ENCODE measurements at places on chromosomes 5 and 9.

DNA sequence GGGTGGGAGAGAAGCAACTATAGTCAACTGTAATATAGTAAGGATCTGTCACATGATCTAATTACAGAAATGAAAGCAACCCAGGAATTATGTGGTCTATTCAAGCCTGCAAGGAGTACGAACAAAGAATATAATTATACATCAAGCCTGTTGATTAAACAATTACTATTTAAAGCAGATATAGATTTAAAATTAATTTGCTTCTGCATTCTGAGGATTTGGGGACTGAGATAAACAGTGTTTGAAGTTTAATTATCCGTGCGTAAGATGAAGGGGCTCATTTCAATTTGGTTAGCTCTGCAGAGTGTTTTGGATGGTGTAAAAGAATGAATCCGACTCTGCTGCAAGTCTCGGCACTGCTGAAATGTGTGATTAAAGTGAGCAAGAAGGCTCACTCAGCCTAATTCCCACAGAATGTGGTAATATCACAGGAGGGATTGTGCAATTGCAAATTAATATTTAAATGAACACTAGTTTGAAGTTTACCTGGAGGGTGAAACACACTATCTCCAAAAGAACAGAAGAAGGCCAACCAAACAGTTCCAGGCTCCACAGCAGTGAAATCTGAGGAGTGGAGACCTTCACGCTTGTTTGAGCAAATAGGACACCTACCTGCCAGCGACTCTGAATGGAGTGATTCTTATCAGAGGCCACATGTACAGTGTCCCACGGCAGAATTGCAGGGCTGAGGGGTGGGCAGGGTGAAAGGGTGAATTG, 420.6 kb upstream of the SLC30A5 start:
- no peak for DNase-seq

DNA sequence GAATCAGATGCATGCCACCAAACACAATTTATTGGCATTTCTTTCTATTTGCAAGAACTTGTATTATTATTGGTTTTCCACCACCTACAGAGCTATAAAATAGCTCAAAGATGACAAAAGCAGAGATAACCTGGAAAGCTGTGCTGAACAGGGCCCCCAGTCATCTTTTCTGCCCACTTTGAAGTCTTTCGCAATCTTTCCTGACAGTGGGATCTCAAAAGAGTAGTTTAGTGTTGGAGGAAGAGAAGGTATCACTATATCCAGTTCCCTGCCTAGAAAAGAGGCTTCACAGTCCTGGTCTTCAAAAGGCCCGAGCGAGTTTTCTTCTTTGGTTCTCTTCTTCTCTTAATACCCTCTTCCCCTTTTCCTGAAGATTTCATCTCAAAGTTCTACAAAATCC, 231.0 kb downstream of the RAB3C start:
- DNase-seq, result no peak

- no peak for DNase-seq
Observed at GRCh38 chr5:68088302-68088701, 127.3 kb upstream of the PIK3R1 start.

- DNase-seq, result no peak
Observed at GRCh38 chr9:93634311-93635185, 58.2 kb downstream of the PHF2 start.

DNA sequence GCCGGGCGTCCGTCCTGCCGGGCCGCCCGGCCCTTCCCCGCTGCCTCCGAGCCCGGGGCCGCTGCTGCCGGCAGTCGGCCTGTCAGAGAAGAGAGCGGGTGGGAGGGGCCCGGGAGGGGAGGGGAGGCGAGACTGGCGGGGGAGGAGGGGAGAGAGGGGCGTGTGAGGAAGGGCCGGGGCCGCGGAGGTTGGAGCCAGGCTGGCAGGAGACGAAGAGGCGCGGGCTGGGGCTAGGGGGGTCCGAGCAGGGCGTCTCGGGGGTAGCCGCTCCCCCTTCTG, 570 bp downstream of the CREBRF start:
- DNase-seq, result no peak

GRCh38 chr9:91162784-91163443, 198.8 kb downstream of the AUH start:
- DNase-seq, result peak; percentile 42
